Lung (tissue), 17 donors: ENCODE measurements at places on chromosomes 7 and 10.
A peak's percentile ranks its signal among the peaks of the same experiment; 100 is the strongest.

- DNase-seq, result no peak
Measured at GRCh38 chr10:83663918-83664317, 475.4 kb upstream of the GHITM start.

DNA sequence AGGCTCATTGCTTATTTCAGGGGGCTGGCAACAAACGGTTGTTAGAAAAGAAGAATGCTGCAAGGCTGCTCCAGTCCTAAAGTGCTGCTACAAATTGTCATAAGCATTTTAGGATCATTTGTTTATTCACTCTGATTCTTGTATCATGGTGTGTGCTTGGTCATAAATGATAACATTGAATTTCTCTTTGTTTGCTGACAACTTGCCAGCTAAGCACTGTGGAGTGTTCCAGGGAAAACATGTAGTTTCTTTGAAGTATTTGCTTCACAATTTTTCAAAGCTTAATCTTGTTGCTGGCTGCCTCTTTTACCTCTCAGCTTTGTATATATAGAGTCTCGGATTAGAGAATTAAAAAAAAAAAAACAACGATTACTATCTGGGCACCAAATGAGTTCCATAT, 263.0 kb downstream of the PHF14 start:
- DNase-seq, result peak; percentile 57

DNA sequence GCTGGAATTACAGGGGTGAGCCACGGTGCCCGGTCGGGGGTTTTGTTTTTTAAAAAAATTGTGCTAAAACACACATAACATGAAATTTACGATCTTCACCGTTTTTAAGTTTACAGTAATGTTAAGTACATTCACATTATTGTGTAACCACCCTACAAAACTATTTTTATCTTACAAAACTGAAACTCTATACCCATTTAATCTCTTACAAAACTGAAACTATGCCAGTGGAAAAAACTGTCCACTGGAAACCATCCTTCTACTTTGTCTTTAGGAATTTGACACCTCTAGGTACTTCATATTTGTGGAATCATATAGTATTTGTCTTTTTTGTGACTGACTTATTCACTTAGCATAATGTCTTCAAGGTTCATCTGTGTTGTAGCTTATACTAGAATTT, 1.0 kb upstream of the PSMC2 start:
- DNase-seq, result no peak

GRCh38 chr7:99028261-99028973, 115.5 kb downstream of the SMURF1 start:
- no peak for DNase-seq

DNA sequence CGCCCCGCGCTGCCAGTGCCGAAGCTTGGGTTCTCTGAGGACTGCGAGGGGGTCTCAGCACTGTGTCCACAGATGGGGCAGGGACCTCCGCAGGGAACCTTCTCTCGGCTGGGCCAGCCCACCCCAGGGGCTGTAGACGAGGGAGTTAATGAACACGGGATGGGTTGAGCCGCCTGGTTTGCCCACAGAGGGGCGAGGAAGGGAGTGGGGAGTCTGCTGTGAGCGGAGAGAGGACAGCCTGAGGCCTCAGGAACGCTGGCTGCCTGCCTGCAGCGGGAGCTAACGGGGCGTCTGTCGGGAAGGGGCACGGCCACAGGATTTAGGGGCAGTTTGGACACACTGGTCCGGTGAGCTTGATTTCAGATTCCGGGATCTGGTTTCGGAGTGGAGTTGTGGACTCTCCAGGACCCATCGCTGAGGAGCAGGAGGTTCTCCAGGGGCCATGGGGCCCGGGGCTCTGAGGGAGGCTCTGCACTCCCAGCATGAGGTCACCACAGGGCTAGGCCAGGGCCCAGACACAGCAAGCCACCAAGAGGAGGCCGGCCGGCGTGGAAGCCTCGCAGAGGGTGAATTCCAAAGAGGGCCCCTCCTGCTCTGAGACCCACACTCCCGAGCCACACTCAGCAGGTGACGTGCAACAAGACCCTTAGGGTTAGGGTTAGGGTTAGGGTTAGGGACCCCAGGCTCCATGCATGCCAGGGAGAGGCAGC, 19.0 kb upstream of the FAM20C start:
- peak; percentile 67 for DNase-seq

- no peak for DNase-seq
Measured at GRCh38 chr10:29067628-29068027, 221.2 kb upstream of the LYZL1 start.

DNA sequence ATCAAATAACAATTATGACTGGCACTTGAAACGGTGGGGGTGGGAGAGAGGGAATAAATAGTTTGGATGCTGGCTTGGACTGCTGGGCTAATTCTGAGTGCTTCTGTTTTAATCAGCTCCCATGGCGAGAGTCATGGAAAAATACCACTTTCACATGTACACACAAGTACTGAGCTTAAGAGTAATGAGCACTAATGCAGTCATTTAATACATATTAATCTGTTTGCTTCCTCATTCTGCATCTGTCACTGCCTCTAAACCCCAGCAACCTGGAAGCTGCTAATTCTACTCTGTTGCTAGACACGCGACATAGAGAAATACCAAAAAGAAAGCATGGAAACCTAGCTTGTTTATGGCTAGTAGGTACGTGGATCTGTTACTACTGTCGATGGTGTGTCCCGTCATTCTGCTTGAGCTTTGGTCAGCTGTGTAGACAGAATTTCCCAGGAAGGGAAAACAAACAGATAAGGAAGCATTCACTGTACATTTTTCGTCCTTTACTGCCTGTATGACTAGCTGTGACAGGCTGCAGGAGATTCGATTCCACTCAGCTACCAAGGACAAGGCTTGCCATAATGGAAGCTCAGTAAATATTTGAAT, 238.8 kb downstream of the BAMBI start:
- no peak for DNase-seq

DNA sequence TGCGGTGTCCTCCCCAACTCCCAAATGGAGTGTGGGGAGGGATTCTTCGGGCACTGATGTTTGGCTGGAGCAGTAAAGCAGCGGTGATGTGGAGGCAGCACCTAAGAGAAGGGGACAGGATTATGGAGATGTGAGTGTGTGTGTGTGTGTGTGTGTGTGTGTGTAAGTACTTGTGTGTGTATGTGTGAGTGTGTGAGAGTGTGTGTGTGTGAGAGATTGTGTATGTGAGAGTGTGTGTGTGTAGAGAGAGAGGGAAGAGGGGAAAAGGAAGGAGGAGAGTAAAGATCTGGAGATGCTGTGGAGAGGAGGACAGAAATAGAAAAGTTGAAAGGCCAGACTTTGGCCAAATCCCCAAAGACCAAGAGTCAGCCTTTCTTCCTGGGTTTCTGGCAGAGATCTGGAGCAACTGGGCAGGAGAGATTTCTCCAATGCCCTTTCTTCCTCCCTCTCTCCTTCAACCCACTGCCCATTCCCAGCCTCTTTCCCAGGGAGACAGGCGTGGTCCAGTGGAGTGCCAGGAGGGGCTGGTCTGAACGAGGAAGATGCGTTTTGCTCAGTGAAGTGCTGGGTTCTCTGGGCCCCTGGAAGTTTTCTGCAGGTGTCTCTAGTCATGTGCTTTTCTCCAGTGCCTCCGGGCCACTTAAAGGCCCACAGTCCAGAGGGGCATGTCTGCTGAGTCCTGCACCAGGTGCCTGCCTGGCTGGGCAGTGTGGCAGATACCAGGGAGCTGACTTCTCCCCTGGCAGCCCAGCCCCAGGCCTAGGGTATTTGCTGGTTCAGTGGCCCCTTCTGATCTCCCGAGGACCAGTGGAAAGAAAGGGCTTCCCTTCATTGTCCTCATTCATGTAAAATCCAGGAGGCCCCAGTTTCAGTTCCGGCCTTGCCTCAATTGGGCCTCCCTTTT, 60.5 kb downstream of the HK1 start:
- no peak for DNase-seq

GRCh38 chr7:135536150-135536549, 21.6 kb upstream of the NUP205 start:
- DNase-seq, result no peak

GRCh38 chr10:78205457-78206016, 171.9 kb downstream of the RPS24 start:
- no peak for DNase-seq

DNA sequence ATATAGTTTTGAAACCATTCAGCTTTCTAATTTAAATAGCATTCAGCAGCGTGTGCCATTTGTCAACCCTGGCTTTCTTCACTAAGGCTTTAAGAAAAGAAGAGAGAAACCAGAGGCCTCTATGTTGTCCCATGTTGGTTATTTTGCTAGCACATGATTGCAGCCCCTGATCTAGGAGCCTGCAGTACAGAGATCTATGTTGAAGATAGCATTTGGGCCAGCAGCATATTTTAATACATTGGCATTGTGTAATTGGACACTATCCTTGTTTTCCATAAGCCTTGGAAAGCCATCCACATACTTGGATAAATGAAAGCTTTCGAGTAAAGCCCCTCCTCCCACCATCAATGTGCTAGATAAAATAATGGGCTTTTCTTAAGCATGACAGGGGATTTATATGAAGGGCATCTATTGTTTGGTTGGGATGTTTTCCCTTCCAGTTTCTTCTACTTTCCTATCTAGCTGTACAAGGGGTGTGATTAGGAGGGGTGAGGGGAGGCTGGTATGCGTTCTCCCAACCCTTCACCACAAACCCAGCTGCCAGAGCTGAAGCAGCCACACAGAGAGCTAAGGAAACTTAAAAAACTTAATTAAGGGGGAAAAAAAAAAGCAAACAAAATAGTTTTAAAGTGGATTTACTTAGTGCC, 23.1 kb upstream of the SDHAF3 start:
- no peak for DNase-seq

GRCh38 chr7:21113609-21114415, 314.1 kb upstream of the SP4 start:
- DNase-seq, result no peak

GRCh38 chr10:101607124-101607523, 19.0 kb downstream of the DPCD start:
- no peak for DNase-seq

GRCh38 chr7:12635830-12636229, 51.6 kb upstream of the ARL4A start:
- no peak for DNase-seq

DNA sequence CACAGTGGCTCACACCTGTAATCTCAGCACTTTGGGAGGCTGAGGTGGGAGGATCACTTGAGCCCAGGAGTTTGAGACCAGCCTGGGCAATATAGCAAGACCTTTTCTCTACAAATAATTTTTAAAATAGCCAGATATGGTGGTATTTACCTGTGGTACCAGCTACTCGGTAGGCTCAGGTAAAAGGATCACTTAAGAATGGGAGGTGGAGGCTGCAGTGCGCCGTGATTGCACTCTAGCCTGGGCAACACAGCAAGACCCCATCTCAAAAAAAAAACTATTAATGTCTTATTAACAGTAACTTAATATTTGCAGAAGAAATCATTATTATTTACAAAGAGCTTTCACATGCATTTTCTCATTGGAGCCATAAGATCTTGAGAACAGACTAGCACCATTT, 103.6 kb downstream of the SGMS1 start:
- no peak for DNase-seq

DNA sequence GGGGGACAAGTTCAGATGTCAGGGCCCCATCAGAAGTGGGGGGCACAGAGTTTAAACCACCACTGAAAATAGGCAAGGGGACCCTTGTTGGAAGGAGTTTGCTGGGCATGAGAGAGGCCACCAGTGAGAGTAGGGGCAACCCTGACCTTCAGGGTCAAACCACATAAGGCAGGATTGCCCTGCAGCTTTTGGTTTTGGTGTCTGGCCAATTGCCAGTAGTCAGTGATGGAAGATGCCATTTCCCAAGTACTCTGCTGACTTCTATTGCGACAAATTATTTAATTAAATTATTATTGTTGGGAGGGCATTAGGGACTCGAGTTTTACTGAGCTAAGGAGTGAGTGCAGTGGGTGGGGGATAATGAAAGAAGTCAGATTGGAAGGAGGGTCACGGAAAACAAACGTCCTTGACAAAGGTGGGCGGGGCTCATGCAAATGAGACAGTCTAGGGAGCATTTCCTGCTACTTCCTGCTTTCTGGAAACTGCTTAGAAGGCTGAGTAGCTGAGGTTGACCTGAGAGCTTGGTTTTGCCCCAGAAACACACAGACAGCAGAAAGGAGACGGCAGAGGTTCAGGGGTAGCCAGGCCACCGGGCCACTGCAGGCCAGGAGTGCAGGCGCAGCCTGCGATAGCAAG, 74.2 kb upstream of the ANLN start:
- peak; percentile 48 for DNase-seq

- no peak for DNase-seq
Measured at GRCh38 chr7:2517026-2517425, 2.5 kb upstream of the LFNG start.

- DNase-seq, result no peak
Measured at GRCh38 chr7:34839645-34840044, 181.6 kb downstream of the NPSR1 start.

- no peak for DNase-seq
Measured at GRCh38 chr7:65462148-65462716, 88.6 kb downstream of the ZNF92 start.

- no peak for DNase-seq
Measured at GRCh38 chr10:113751181-113751732, at the start of gene PLEKHS1. TSS of gene PLEKHS1 (plus strand) at chr10:113751682. CDS start at chr10:113755278, 3,596 bp downstream.

- peak; percentile 47 for DNase-seq
Measured at GRCh38 chr7:102918845-102919244, 6.0 kb downstream of the LRRC17 start.

GRCh38 chr7:129393255-129393654, 41.0 kb upstream of the STRIP2 start:
- no peak for DNase-seq

- no peak for DNase-seq
Measured at GRCh38 chr7:119685906-119686305, 587.1 kb upstream of the KCND2 start.

- no peak for DNase-seq
Measured at GRCh38 chr10:86829472-86829871, 73.1 kb downstream of the BMPR1A start.

DNA sequence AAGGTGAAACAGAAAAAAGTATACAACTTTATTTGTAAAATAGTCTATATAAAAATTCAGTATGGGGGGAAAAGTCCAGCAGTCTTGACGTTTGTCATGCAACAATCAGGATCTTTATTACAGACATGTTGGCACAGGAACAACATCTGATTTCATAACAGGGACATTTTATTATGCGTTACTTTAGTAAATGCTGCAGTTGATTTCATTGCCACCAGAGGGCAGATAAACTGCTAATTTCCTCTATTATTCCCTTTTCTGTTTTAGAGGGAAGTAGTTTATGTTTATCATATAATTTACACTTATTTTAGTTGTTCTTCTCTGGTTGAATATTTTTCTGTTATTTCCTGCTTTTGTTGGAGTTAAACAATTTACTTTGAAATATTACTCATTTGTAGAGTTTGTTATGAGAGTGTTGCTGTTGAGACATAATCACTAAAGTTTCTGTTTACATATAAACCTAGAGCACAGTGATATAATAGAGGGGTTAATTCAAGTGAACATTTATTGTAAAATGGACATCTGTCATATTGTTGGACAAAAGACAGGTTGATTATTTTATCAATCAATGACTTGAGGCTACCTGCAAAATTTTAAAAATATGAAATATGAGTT, 3.3 kb downstream of the PLXDC2 start:
- no peak for DNase-seq

DNA sequence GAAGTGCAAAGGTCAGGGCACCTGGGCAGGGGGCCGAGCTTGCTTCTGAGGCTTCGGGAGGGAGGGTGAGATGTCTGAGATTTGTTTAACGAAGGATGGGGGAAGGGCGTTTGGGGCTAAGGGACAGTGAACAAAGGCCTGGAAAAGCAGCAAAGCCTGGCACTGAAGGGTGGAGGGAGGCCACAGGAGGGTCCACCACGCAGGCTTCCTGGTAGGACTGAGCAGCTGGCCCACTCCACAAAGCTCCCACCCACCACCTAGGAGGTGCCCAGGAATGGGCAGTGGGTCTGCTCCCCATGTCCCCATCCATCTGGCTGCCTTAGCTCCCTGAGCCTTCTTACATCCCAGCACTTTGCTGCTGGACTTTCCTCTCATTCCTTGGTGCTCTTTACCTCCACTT, 39.4 kb upstream of the CXCL12 start:
- no peak for DNase-seq

GRCh38 chr7:135929249-135929648, 47.9 kb downstream of the MTPN start:
- no peak for DNase-seq
